ENCODE measurements at places on chromosomes 2 and 18. TPM values are rescaled to one million over a fixed set of nuclear protein-coding genes. Genes with fewer than 3 reads are reported as not detected.

GRCh38 chr2:190327867-190328572 is 8.4 kb upstream of the HIBCH start:
- no peak overlapping the region for H3K27ac ChIP-seq
- no peaks in the 10 kb centered on the region for H3K27me3 ChIP-seq
- no peaks in the 10 kb centered on the region for H3K4me1 ChIP-seq
- no peak for DNase-seq

GRCh38 chr18:62335494-62335893 is 10.4 kb downstream of the TNFRSF11A start:
- H3K36me3 ChIP-seq, result no peaks in the 10 kb centered on the region
- H3K4me3 ChIP-seq, result no peak overlapping the region
- no peaks in the 10 kb centered on the region for H3K4me1 ChIP-seq
- no peak overlapping the region for H3K27ac ChIP-seq
- DNase-seq, result no peak

GRCh38 chr2:238947920-238948710 is 100.2 kb downstream of the TWIST2 start:
- H3K27ac ChIP-seq, result no peak overlapping the region
- no peaks in the 10 kb centered on the region for H3K36me3 ChIP-seq
- no peak for DNase-seq

Gene HOXD9
- total RNA-seq, result 4.4 TPM

GRCh38 chr2:177052471-177052870 is 160.1 kb upstream of the HNRNPA3 start:
- H3K27me3 ChIP-seq, result peaks cover 3% of the 10 kb centered on the region
- no peak overlapping the region for H3K4me3 ChIP-seq
- no peak for DNase-seq
- no peaks in the 10 kb centered on the region for H3K36me3 ChIP-seq
- no peak overlapping the region for H3K27ac ChIP-seq

Gene CAMKMT
- 11.9 TPM for total RNA-seq

DNA sequence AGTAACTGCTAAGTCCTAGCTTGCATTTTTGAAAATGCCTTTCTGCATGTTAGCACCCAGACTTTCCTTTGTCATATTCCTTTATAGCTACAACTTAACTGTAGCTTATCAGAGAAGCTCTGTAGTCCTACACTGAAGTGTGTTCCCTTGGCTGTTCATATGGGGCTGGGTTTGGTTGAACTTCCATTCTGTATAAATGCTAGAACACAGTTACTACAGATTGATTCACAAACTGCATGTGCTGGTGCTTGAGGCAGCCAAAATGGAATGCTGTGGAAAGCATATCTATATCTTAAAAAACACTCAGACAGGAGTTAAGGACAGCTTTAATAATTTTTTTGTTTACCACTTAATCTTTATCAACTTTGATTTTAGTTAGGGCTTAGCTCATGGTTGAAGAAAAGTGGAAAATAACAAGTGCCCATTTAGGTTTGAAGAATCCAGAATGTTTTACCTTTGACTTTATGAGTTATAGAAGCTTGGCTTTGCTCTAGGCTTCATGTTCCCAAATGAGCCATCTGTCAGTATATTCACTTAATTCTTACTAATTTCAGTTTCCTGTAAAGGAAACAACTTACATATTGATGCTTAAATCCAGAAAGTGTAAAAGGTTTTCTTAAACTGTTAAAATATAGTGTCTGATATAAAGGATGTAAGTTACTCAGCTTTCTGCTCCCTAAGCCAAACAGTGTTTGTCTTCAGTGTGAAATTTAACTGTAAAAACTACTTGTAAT is 148.9 kb downstream of the AGPS start:
- no peak overlapping the region for H3K27ac ChIP-seq
- no peaks in the 10 kb centered on the region for H3K4me1 ChIP-seq
- no peak overlapping the region for H3K4me3 ChIP-seq
- H3K36me3 ChIP-seq, result no peaks in the 10 kb centered on the region

Gene CAVIN2
- 10.2 TPM for total RNA-seq

Gene TMEM169
- 8.2 TPM for total RNA-seq

Gene SMCHD1
- total RNA-seq, result 89.2 TPM

DNA sequence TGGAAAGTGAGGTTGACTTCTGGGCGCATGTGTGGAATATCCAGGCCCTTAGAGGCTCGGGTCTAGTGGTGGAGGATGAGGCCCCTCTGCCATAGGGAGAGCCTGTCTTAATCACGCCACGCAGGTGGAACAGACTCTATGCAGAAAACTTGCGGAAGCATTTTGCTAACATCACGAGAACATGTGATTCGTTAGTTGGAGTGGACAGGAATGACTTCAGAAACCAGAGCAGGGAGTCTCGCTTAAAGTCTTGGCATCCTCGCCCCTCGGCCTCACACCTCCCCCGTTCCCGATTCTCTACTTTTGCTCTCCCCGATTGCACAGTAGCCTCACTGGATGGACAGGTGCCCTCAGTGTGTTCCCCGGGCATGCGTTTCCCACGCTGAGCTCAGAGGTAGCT is 333.4 kb downstream of the GBX2 start:
- no peak for DNase-seq
- no peak overlapping the region for H3K4me3 ChIP-seq
- H3K27ac ChIP-seq, result no peak overlapping the region
- peaks cover 3% of the 10 kb centered on the region for H3K36me3 ChIP-seq
- H3K27me3 ChIP-seq, result no peaks in the 10 kb centered on the region

Gene MYO3B
- total RNA-seq, result 0.04 TPM

DNA sequence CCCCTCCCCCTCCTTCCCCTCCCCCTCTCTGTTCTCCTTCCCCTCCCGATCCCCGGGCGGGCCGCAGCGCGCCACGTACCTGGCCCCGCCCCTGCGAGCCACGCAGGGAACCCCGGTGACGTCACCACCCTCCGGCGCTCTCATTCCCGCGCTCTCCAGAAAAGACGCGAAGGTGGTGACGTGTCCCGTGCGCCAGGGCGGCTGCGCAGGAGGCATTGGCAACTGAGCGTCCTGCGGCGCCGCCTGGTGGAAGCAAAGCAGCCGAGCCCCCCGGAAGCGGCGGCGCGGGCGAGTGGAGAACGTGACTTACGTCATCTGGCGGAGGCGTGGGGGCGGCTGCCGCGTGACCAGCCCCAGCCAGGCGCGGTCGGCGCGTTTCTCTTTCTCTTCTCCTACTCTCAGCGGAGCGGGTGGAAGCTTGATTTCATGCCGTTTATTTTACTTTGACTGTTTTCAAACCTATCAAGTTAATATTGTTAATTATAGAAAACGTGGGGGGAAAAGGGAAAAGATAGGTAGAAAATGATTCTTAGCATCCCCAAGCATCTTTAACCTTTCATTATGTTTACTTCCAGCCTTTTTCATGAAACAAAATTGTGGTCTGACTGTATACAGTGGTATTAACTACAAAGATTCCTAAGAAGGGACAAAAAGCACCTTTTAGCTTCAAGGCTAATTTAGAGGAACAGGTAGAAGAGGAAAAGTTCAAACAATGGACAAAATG is 48.1 kb downstream of the C2orf42 start:
- peak overlapping the region; percentile 79 for H3K4me3 ChIP-seq
- peaks cover 11% of the 10 kb centered on the region for H3K4me1 ChIP-seq
- DNase-seq, result peak; percentile 100
- peak overlapping the region; percentile 92 for H3K27ac ChIP-seq
- no peaks in the 10 kb centered on the region for H3K27me3 ChIP-seq

- peak overlapping the region; percentile 4 for H3K27ac ChIP-seq
- DNase-seq, result peak; percentile 56
- H3K36me3 ChIP-seq, result no peaks in the 10 kb centered on the region
- H3K27me3 ChIP-seq, result no peaks in the 10 kb centered on the region
- H3K4me3 ChIP-seq, result no peak overlapping the region
These were observed 56.5 kb upstream of the PXDN start for GRCh38 chr2:1800716-1801388.

GRCh38 chr2:183195998-183196409 is 71.8 kb downstream of the NUP35 start:
- H3K27ac ChIP-seq, result no peak overlapping the region
- DNase-seq, result no peak
- H3K4me3 ChIP-seq, result no peak overlapping the region
- H3K27me3 ChIP-seq, result no peaks in the 10 kb centered on the region
- no peaks in the 10 kb centered on the region for H3K4me1 ChIP-seq
- H3K36me3 ChIP-seq, result peaks cover 12% of the 10 kb centered on the region

GRCh38 chr2:239203443-239204135 is 197.2 kb downstream of the HDAC4 start:
- no peak overlapping the region for H3K4me3 ChIP-seq
- H3K36me3 ChIP-seq, result no peaks in the 10 kb centered on the region
- no peak overlapping the region for H3K27ac ChIP-seq

DNA sequence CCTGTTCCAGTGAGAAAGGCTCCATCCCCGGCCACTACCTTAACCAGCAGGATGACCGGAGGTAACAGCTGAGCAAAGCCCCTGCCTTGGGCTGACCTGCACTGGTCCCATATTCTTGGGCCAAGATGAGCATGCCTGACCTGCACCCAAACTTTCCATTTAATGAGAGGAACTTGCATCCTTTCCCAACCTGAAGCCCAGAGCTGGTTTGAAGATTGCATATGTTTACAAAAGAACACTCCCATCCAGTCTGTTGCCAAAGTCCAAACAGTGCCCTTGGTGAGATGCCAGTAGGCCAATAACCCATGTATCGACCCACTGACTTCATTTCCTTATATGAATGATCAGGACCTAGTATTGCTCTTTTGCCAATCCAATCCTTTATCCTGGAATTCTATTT is 5.5 kb upstream of the NPAS2 start:
- no peaks in the 10 kb centered on the region for H3K36me3 ChIP-seq
- no peak overlapping the region for H3K4me3 ChIP-seq
- H3K4me1 ChIP-seq, result no peaks in the 10 kb centered on the region
- H3K27ac ChIP-seq, result no peak overlapping the region
- H3K27me3 ChIP-seq, result 0 out of 2 replicates have a peak, but pooled peaks cover 3% of the 10 kb centered on the region

GRCh38 chr2:213806125-213806726 is 522.0 kb downstream of the SPAG16 start:
- H3K27ac ChIP-seq, result no peak overlapping the region
- H3K4me1 ChIP-seq, result no peaks in the 10 kb centered on the region
- H3K36me3 ChIP-seq, result no peaks in the 10 kb centered on the region
- peak; percentile 24 for DNase-seq
- no peaks in the 10 kb centered on the region for H3K27me3 ChIP-seq
- no peak overlapping the region for H3K4me3 ChIP-seq

Gene RESP18
- not detected for total RNA-seq

Gene RBM43
- 1.2 TPM for total RNA-seq

GRCh38 chr2:22826703-22827102 is 558.3 kb upstream of the KLHL29 start:
- no peak overlapping the region for H3K27ac ChIP-seq
- no peaks in the 10 kb centered on the region for H3K27me3 ChIP-seq
- no peaks in the 10 kb centered on the region for H3K36me3 ChIP-seq
- no peak overlapping the region for H3K4me3 ChIP-seq

DNA sequence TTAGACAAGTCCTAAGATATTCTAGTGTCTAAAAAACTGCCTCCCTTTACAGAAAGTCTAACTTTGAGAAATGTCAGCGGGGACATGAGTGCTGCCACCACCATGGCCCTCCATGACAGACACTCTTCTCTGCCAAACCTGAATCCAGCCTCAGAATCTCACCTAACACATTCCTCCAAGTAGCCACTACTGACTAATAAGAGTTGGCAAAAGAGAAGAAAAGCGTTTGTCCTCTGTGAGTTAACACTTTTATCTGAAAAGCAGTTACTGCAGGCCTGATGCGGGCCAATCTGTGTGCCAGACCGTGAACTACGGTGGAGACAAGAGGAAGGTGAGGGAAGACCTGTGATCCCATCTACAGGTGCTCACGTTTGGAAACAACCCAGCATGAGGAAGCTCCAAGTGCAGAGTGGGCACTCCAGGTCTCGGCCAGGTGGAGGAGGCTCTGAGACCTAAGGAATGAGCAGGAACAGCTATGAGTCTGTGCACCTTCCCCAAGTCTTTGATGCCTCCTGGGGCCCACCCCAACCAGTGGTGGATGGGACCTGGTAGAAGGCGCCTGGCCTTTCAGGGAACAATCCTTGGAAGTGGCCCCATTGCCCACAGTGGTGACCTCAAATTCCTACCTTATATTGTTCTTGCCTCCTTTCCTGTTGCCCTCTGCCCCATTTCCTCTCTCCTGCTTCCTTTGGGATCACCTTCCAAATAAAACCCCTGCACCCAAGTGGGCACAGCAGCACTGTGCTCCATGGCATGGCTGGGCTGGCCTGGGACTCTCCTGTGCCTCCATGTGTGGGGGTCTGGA is 91.6 kb downstream of the BIN1 start:
- no peaks in the 10 kb centered on the region for H3K27me3 ChIP-seq
- no peaks in the 10 kb centered on the region for H3K36me3 ChIP-seq
- H3K4me1 ChIP-seq, result no peaks in the 10 kb centered on the region
- H3K27ac ChIP-seq, result no peak overlapping the region

Gene TMEM247
- total RNA-seq, result not detected

GRCh38 chr2:106104332-106105062 is 89.6 kb downstream of the UXS1 start:
- peak; percentile 78 for DNase-seq
- no peaks in the 10 kb centered on the region for H3K27me3 ChIP-seq
- H3K4me3 ChIP-seq, result no peak overlapping the region
- H3K4me1 ChIP-seq, result no peaks in the 10 kb centered on the region

Gene RND3
- 31.7 TPM for total RNA-seq

Gene MROH2A
- total RNA-seq, result not detected

Measured in SJCRH30 (cell line).